ENCODE measurements at places on chromosomes 7 and 10. TPM values are rescaled to one million over a fixed set of nuclear protein-coding genes. Genes with fewer than 3 reads are reported as not detected.

VWDE gene
- 4.8 TPM for total RNA-seq

ZNF862 gene
- 44.1 TPM for total RNA-seq

FEZF1 gene
- not detected for total RNA-seq

TUBB8 gene
- not detected for total RNA-seq

NEURL1 gene
- total RNA-seq = 2.0 TPM

SP4 gene
- 39.6 TPM for total RNA-seq

AKR1C4 gene
- total RNA-seq = not detected

PTN gene
- total RNA-seq = not detected

CAMK1D gene
- total RNA-seq = 7.5 TPM

CARD11 gene
- total RNA-seq = 151 TPM

DNA sequence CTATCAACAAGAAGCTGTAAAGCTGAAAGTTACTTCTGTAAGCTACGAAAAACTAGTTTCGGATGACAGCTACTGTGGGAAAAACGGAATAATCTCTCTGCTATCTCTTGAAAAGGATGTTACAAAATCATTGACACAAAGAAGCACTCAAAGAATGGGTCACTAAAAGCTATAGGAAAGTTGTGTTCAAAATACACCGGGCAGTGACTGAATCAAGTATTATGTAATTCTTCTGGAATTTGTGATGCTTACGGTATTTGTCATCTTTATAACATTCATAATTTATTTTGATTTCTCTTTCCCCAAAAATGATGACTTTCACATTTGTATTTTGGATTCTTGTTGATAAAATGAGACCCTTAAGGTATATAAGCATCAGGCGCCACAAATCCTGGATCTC, 112.1 kb upstream of the KLF6 start:
- DNase-seq = no peak

DNA sequence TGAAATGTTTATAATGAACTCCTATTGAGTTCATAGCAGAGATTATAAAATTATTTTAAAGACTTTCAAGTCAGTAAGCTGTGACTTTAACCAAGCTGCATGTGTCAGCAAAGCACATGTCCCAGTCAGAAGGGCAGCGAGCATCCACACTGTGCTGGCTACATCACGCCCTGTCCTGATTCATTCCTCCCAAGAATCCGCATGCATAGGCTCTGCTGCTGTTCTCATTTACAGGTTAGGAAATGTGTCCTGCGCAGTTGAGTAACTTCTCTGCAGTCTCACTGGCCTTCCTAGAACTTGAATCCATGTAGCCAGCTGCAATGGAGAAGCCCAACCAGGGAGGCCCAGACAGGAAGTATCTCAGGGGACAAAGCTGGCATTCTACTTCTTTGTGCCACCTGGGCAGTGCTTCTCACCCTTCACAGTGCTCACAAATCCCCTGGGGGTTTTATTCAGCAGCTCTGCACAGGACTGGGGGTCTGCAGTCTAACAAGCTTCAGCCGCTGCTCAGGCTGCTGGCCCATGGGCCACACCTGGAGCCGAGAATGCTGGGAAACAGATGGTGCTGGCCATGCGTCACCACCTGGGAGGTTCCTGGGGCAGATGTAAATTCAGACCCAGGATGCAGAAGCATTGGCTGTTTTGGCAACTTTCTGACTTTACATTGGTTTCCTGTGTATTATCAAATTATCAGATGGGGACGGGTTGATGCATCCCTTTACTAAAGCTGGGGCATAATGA, 192.8 kb upstream of the GDF10 start:
- DNase-seq = no peak

DNA sequence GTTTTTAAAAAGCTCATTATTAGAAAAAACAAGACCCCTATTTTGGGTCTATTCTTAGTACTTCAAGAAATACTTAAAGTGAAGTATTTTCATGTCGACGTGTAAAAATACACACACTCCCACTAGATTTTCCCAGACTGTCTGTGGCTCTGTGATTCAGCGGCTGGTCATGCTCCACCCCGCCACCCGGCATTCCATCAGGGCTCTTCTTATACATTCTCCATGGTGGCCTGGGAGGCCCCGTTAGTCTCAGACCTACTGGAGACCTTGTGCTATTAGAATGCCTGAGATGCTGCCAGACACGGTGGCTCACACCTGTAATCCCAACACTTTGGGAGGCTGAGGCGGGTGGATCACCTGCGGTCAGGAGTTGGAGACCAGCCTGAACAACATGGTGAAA, 13.1 kb downstream of the TECPR1 start:
- no peak for DNase-seq

DNA sequence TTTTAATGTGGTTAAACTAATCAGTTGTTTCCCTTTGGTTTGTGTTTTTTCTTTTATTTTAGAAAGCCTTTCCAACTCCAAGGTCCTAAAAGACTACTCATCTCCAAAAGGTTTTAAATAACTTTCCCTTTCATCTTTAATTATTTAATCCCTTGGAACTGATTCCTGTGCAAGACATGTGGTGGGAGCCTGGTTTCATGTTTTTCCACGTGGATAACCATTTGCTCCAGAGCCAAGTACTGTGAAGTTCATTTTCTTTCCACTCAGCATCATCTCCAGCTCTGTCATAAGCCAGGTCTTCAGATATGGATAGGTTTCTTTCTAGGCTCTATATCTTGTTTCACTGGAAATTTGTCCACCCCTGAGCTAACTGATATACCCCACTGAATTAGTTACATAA, 16.7 kb downstream of the PPP1R3C start:
- DNase-seq = no peak

- no peak for DNase-seq
Observed at GRCh38 chr7:68623030-68623429, 975.2 kb upstream of the AUTS2 start.

GRCh38 chr7:98868450-98868849, 1.4 kb downstream of the TMEM130 start:
- no peak for DNase-seq

DNA sequence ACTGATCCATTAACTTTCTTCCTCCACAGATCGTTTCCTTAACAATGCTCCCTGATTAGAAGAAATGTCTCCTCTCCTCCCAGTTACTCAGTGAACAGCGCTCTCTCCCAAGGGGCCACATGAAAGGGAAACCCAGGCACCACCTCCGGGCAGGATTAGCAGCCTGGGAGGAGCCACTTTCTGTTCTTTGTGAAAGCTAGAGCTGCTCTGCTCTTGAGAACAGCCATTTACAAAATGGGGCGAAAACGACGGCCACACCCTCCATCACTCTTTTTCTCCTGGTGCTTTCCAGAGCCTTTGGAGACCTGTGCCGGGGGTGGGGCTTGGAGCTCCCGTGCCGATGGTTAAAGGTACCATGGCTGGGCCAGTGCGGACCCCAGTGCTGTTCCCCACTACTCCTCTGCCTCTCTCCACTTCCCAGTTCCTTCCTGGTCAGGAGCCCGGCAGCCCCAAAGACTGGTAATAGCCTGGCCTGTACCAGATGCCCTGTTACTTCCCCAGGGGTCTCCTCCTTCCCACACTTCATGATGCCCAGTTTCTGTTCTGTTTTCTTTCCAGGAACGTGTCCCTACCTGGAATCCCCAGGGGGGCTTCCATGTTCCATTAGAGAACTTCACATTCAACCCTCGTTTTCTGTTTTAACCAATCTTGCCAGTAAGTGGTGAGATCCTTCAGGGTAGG, 402.9 kb upstream of the GALNT17 start:
- no peak for DNase-seq

DNA sequence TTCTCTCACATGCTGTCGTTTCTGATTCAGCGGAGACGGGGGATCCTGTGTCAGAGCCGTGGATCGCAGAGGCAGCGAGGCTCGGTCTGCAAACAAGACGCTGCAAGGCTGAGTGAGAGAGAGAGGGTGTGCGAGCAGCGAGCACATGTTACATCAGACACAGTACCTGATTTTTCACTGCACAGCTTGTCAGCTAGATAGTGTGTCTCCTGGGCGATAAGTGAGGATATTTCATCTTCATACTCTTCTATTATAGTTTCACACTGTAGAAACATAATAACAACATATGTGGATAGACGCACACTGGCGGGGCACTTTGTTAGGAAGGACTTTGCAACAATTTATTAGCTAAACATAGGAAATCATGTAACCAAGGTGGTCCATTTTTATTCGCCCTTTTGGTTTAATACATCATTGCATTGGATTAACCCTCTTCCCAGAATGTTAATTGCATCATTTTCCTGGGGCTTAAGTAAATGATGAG, 39.5 kb downstream of the CNPY1 start:
- DNase-seq = no peak

- DNase-seq = no peak
Observed at GRCh38 chr7:124275411-124275810, 242.5 kb upstream of the TMEM229A start.

DNA sequence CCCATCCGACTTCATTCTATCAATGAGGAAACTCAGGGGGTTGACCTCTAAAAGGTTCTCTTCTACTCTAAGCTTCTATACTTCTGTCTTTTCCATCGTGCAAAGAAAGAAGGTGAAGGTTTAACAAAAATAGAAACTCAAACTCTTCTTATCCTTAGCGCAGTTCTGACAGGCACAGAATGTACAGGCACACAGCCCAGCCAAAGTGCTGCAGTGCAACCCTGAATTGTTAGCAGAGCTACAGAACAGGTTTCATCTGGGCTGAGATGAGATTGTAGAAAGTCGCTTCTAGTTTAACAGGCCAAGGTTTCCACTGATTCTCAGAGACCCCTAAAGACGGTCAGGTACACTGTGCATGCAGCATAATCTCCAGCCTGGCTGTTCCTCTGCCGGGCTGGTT, 79.3 kb upstream of the AFAP1L2 start:
- no peak for DNase-seq

GRCh38 chr7:45643630-45644029, 69.5 kb downstream of the ADCY1 start:
- DNase-seq = no peak

DNA sequence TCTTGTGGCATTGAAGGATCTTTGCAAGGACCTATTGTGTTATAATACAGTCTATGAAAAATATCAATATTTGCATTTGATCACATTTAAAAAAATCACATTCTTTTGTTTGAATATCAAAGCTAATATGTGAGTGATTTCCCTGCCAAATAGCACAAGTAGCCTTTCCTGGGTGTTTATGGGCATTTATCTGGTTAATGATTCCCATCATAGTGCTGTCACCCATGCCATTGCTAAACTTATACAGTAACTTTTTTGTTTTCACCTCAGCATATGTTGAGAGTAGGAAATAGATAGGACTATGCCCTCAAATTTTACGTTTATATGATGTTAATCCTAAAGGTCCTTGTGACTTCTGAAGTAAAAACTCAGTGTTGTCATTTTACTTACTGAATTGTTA, 136.9 kb downstream of the CFTR start:
- DNase-seq = no peak

DNA sequence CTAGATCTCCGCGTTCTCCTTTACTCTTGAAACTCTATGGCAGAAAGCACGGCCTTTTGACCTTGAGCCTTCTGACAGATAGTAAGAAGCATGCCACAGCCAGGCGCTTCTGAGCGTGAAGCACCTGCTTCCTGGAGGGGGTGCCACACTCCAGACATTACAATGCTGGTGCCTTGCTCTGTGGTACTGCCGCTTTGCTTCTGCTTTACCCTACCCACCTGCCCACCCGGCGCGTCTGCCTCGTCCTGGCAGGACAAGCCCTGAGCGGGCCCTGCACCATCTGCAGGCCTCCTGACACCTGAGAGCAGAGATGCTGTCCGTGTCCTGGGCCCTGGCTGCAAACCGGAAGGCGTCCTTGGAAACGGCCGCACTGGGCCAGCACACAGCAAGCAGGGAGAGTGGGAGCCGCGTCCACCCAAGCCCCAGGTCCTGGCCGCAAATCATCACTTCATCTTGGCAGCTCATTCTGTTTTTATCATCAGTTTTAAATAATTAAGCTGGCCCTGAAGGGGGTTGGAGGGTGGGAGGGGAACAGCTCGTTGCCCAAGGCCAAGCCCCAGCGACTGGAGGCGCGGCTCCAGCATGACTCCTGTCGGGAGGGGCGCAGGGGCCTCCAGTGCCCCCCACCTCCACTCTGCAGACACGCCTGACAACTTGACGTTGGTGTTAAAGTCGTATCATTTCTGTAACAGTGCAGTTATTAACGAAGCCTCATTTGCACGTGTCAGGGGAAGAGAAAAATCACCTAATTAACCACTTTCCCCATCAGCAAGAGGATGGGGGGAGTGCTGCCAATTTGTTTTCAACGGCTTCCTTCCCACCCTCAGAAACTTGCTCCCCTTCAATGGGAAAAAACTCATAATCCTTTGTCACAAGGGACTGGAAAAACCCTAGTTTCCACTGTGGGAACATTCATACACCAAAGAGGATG, 132.2 kb downstream of the MAD1L1 start:
- no peak for DNase-seq

GRCh38 chr10:118968060-118968459, 61.5 kb upstream of the NANOS1 start:
- DNase-seq = no peak

DNA sequence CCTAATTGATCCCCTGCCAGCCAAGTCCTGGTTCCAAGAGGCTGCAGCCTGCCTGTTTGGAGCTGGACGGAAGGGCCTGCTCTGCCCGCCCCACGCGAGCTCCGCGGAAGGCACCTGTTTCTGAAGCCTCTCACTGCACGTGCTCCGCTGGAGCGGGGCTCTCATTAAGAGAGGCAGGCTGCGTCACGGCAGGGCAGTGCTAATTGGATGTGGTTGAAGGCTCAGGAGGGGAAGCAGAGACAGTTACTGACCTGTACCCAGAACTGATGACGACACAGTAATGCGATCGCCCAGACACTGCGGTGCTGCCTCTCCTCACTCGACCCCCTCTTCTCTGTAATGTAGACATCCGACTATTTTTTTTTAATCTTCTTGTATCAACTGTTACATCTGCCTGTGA, 411.1 kb upstream of the MGMT start:
- DNase-seq = peak; percentile 22

DNA sequence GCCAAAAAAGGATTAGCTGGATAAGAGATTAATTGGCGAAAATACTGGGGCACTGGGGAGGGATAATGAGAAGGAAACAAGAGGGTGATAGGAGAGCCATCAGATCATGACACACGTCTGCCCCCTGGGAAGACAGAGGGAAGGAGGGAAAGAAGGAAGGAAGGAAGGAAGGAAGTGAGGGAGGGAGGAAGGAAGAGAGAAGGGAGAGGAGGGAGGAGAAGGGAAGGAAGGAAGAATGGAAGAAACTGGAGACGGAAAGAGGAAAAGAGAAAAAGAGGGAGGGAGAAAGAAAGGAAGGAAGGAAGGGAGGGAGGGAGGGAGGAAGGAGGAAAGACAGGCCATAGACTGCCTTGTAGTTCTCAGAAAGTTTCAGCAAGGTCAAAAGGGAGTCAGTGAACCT, 37.8 kb upstream of the WAC start:
- DNase-seq = no peak

DNA sequence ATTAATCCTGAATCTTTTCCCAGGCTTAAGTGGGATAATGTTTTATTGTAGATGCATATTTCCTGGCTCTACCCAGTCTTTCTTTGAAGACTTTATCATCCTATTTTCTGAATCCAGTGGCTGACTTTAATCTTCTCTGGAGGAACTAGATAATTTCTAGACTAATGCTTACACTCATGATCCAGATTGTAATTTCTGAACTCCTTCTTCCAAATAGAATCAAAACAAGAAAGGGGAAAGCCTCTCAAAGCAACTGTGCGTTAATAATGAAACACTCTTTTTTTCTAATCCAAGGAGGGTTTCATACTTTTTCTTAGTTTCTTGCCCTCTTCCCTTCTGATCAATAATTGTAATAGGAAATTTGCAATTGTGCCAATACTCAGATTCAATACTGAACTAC, 8.0 kb downstream of the GSTK1 start:
- no peak for DNase-seq
